ENCODE measurements at places on chromosomes 13 and 19. TPM values are rescaled to one million over a fixed set of nuclear protein-coding genes. Genes with fewer than 3 reads are reported as not detected.

GRCh38 chr19:10379880-10380312, 476 bp downstream of the TYK2 start:
- no peak for ATAC-seq
- peak overlapping the region; percentile 87 for H3K27ac ChIP-seq
- no peaks in the 10 kb centered on the region for H3K27me3 ChIP-seq

GRCh38 chr19:1247748-1248138, 640 bp upstream of the MIDN start:
- no peaks in the 10 kb centered on the region for H3K27me3 ChIP-seq
- no peaks in the 10 kb centered on the region for H3K36me3 ChIP-seq
- H3K27ac ChIP-seq: peak overlapping the region; percentile 100
- H3K4me3 ChIP-seq: peak overlapping the region; percentile 86
- peaks cover 75% of the 10 kb centered on the region for H3K4me1 ChIP-seq
- ATAC-seq: no peak

DNA sequence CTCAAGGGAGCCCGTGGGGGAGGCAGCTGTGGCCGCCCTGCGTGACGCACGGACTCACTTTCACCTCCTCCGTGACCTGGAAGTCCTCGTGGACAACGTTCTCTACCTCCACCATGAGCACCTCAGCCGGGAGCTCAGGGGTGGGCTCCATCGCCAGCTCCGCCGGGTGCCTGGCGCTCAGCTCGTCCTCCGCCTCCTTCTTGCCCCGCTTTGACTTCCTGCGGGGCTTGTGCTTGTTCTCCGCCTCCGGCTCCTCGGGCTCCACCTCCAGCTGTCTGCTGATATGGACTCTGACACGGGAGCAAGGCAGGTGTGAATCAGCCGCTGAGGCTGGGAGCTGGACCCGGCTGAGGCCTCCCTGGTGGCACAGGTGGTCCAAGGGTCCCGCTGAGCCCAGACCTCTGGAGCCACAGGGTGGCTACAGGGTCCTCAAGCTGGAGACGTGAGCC, 8.2 kb downstream of the LONP1 start:
- H3K27me3 ChIP-seq: no peaks in the 10 kb centered on the region
- peaks cover 77% of the 10 kb centered on the region for H3K36me3 ChIP-seq
- no peaks in the 10 kb centered on the region for H3K4me1 ChIP-seq
- ATAC-seq: no peak
- H3K27ac ChIP-seq: no peak overlapping the region

GRCh38 chr13:100662468-100663211, 12.0 kb downstream of the TMTC4 start:
- no peak overlapping the region for H3K27ac ChIP-seq
- H3K4me1 ChIP-seq: no peaks in the 10 kb centered on the region
- no peaks in the 10 kb centered on the region for H3K27me3 ChIP-seq
- no peak for ATAC-seq
- H3K36me3 ChIP-seq: no peaks in the 10 kb centered on the region
- no peak overlapping the region for H3K4me3 ChIP-seq

DNA sequence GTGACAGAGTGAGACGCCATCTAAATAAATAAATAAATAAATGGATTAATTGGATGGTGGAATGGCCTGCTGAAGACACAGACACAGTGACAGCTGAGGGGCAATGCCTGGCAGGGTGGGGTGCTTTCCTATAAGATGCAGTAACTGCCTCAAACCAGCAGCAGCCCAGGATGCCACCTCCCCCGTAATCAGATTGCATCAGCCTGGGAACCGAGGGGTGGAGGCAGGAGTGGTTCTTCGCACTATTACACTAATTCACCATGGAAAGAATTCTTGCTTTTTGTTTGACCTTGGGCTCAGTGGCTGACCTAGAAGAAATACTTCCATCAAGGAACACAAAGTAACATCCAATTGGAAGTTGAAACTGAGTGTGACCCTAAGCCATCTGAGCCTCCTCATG, 31.6 kb upstream of the USP12 start:
- no peak for ATAC-seq
- no peak overlapping the region for H3K27ac ChIP-seq
- no peaks in the 10 kb centered on the region for H3K4me1 ChIP-seq
- H3K36me3 ChIP-seq: no peaks in the 10 kb centered on the region

- no peaks in the 10 kb centered on the region for H3K27me3 ChIP-seq
- H3K36me3 ChIP-seq: no peaks in the 10 kb centered on the region
- H3K4me1 ChIP-seq: peaks cover 80% of the 10 kb centered on the region
- no peak for ATAC-seq
- peak overlapping the region; percentile 68 for H3K27ac ChIP-seq
Observed at GRCh38 chr19:6234527-6234926, 45.2 kb downstream of the MLLT1 start.

The GJB2 gene
- 1.4 TPM for total RNA-seq

The DMWD gene
- 75.5 TPM for total RNA-seq

The RNF225 gene
- total RNA-seq: not detected

The EDDM13 gene
- total RNA-seq: not detected

The LILRB1 gene
- total RNA-seq: 0.79 TPM

The PROSER3 gene
- 12.0 TPM for total RNA-seq

The C2CD4C gene
- total RNA-seq: 2.7 TPM

The SPRED3 gene
- total RNA-seq: 0.81 TPM

The USP12 gene
- 85.1 TPM for total RNA-seq

The TPP2 gene
- total RNA-seq: 41.4 TPM

The NLRP4 gene
- not detected for total RNA-seq

Data from gastroesophageal sphincter (tissue), 4 donors.